Activated CD4-positive, alpha-beta T cell treated with anti-CD3 and anti-CD28 coated beads, Interleukin-10, Interleukin-2, amounts not matched to agents 100 ng/mL and 50 ng/mL, durations not matched to agents 16 hours and 8 hours (primary cell): ENCODE measurements at places on chromosomes 4 and X.

GRCh38 chr4:8840006-8840793, 31.4 kb downstream of the HMX1 start:
- no peak for DNase-seq

- DNase-seq = no peak
Measured at GRCh38 chr4:145295547-145295946, 115.2 kb upstream of the OTUD4 start.

- no peak for DNase-seq
Measured at GRCh38 chr4:111671756-111672155, 473.5 kb upstream of the FAM241A start.

DNA sequence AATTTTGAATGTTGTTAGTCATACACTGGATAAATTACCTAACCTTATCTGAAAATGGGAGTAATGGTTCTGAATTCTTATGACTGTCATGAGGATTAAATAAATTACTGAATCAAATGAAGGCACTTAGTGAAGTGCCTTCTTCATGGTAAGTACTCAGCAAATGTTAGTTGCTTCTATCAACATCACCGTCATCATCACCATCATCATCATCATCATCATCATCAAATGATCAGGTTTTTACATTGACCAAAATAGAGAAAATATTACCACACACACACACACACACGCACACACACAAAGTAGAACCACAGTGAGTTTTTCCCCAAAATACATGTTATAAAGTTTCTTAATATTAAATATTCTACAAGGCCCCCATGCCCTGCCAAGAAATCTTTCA, 368.3 kb upstream of the FGF13 start:
- DNase-seq = no peak

- no peak for DNase-seq
Measured at GRCh38 chrX:130702867-130703707, 199.9 kb downstream of the ENOX2 start.

- no peak for DNase-seq
Measured at GRCh38 chr4:40118861-40119260, 62.2 kb downstream of the N4BP2 start.

DNA sequence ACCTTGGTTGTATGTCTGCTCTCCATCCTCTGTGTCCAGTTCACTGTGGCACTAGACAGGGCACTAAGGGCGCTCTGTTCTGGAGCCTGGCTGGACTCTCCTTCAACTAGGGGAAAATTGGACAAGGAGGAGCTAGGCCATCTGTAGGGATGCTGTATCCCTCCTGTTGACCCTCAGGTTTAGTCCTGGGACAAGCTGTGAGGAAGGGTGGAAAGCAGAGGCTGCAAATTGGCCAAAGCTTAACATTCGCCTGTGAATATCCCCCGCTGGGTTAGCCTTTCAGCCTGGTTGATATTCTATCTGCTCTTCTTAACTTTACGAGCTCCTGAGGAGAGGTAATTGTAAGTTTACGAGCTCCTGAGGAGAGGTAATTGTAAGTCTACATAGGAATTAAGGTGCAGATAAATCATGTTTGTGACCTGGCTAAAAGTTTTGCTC, 64.4 kb upstream of the ENPEP start:
- DNase-seq = no peak

DNA sequence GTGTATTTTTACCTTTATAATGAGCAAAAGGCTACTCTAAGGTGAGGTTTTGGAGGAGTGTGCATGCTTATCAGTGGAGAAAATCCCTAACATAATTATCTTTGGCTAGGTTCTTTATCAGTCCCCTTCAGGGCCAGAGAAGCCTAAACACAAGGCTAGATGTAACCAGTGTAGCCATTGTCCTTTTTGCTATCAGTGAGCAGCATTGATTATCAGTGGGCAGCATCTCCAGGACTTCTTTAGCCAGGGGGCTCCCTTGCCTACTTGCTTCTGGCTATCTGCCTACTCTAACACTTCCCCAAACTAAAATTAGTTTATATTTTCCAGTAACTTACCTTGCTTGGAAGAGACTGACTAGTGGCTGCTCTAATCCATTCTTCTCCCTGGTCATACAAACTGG, 595.6 kb downstream of the TRAM1L1 start:
- DNase-seq = no peak

GRCh38 chr4:122152711-122153226, 638 bp downstream of the BLTP1 start:
- peak; percentile 36 for DNase-seq

DNA sequence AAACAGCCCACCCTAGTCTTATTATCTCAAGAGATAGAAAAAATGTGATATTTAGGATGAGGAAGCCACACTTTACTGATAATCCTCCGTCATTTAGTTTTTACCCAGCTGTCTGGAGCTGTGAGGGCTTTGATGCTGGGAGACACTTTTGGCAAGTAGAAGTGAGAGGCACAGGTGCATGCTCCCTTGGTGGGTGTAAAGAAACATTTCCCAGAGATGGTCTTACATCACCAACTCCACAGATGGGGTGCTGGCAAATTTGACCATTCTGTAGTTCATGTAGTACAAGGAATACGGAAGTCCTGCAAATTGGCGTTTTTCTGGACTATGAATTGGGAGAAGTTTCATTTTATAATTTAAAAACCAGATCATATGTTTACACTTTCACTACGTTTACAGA, 28.5 kb downstream of the TRIM61 start:
- no peak for DNase-seq

DNA sequence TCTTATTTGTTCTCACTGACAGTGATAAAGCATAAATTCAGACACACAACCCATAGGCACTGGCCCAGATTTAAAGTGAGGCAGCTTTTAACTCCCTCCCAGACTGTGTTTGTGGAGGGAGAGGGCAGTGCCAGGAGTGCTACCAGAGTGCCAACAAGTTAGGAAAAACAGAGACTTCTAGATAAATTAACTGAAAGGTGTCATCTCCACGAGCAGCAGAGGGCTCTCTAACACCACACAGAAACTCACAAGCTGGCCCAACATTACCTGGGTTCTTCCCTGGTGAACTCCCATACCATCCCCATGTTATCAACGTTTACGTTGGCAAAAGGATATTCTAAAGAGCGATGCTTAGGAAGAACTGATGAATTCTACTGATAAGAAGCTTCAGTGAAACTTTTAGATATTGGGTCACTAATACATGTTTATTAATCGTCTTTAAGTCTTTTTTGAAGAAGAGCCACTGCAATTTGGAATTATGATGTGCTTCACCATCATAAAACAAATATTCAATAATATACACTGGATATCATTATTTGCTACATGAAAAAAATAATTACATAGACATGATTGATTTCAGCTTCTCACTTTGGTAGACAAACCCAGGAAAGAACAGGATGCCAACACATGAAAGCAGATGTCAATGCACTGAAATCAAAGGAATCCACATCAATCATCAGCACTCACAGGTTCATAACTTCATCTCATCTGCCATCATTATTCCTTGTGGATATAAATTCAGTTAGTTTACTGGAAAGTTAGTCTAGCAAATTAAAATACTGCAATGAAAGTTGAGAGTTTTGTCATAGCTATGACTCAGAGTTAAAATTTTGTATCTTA, 121.2 kb upstream of the NAP1L5 start:
- peak; percentile 46 for DNase-seq
